H9 (cell line): ENCODE measurements at places on chromosomes 5 and 9.

DNA sequence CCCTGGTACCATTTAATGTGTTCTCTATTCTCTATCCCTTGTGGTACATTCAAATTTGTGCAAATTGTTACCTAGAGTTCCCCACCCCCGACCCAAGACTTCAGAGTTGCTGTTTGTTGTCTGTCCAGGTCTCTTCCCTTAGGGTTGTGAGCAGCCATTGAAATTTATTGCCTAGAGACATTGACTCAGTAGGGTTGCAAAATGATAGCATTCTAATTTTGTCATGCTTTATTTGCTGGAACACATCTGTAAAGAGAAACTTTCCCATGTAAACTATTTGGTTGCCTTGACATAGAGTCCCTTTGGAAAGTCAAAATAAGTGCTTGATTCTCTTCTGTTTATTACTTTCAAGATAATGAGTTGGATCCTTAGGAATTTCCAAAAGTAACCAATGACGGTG is 91.7 kb upstream of the KLF9 start:
- DNase-seq: no peak

- no peak for DNase-seq
These were observed 38.7 kb downstream of the PLEKHG4B start for GRCh38 chr5:130601-131131.

DNA sequence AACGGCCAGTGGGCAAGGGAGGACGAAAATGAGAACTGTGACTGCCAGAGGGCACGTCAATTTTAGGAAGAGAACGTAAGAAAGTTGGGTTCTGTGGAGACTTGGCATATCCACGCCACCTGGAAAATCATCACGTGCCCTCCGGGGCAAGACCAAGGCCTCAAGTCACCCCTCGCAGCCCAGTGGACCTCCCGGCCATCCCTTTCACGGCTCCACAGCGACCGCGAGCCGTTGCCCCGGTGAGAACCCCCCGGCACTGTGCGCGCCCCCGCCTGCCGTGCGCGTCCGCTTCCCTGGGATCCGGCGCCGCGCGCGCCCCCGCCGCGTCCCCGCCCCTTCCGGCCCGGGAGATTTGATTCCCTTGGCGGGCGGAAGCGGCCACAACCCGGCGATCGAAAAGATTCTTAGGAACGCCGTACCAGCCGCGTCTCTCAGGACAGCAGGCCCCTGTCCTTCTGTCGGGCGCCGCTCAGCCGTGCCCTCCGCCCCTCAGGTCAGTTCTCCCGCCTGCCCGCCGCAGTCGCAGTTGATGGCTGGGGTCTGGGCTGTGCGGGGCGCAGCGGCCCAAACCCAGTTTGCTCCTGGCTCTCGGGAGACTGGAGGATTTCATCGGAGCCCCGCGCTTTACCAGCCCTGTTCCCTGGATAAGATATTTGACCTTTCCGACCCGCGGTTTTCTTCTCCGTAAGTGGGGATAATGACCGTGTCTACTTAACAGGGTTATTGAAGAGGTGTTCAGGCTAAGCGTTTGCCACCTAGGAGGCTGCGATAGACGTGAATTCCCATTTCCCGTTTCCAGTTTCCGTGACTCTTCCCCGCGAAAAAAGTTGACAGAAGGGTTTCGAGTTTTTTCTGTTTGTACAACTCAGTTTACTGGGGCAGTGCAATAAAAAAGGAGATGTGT is at the start of gene MELK:
MELK (plus strand) TSS at position 381 of the 904 bp plus-strand sequence. CDS start 8,787 bp downstream, outside the sequence.
- peak; percentile 86 for DNase-seq

DNA sequence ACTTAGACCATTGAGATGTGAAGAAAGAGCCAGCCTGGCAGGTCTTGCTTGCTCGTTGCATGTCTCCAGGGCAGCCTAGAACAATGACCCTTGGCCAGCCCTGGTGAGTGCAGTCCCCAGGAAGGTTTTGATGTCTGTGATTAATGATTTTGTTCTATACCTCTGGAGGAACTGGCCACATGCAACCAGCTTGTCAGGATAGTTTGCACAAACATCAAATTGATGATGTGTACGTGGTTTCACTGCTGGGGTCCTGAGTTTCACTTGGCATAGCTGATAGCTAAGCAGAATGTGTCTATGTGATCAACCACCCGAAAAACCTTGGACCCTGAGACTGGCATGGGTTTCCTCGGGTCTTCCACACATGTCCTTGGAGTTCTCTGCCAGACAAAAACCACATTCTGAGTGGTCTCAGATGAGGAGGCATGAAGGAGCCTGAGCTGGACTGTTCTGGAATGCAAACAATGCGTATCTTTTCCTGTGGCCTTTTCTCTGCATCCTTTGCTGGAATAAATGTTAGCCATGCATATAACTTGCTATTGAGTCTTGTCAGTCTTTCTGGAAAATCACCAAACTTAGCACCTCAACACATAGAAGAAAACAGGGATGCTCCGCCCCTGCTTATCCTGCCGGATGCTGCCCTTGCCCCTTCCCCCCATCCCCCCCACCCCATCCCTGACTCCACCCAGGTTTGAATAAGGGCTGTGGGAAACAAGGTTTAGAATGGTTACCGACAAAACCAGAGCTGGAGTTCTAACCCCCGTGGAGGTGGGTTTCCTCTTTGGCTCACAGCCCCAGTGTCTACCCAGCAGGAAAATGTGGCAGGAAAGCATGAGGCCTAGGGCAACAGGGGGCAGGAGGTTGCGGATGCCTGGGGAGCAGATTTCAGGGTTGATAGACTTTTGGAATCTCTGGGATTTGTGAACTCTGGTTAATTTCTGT is 50.1 kb upstream of the ANKRD33B start:
- DNase-seq: peak; percentile 83

DNA sequence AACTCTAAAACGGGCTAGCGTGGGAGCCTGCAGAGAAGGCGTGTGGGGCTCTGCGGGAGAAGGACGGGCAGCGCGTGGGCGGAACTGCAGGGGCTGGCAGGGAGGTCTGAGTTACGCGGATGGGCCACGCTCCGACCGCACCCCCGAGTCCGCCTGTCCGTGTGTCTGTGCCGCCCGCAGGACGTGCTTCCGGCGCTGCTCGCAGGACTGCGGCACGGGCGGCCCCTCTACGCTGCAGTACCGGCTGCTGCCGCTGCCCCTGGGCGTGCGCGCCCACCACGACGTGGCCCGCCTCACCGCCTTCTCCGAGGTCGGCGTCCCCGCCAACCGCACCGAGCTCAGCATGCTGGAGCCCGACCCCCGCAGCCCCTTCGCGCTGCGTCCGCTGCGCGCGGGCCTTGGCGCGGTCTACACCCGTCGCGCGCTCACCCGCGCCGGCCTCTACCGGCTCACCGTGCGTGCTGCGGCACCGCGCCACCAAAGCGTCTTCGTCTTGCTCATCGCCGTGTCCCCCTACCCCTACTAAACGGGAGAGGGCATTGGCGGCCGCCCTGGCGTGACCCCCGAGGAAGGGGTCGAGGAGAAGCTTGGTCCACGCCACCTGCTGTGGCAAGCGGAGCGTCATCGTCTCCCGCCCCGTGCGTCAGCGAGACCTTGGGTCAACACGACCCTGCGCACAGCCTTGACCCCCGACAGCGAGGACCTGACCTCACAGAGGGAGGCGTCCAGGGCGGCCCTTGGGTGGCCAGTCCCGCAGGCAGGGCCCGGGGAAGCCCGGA is 11.4 kb upstream of the ASS1 start:
- DNase-seq: peak; percentile 79

DNA sequence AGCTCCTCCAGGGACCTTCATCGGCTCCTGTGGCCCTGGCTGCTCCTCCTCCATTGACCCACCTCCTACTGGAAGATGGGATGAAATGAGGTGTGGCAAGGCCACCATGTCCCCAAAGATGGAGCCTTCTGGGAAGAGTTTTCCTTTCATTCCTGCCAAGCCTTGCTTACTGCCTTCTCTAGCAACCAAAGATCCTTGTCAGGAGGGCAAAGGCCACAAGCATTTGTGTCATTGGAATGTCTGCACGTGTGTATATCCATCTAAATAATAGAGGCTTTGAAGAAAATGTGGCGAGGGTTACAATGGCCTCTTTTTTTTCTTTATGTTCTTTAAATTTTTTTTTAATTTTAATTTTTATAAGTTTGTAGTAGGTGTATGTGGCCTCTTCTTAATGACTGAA is 313.6 kb downstream of the ARHGEF28 start:
- DNase-seq: no peak
